ENCODE measurements at places on chromosomes 2 and 18. TPM values are rescaled to one million over a fixed set of nuclear protein-coding genes. Genes with fewer than 3 reads are reported as not detected.

The RESP18 gene
- total RNA-seq = not detected

The CRYBA2 gene
- not detected for total RNA-seq

The SCN9A gene
- total RNA-seq = 1.1 TPM

The MRO gene
- not detected for total RNA-seq

GRCh38 chr2:225764346-225764745, 364.8 kb downstream of the NYAP2 start:
- peak; percentile 97 for DNase-seq

- DNase-seq = no peak
Observed at GRCh38 chr2:124683536-124684428, 658.7 kb downstream of the CNTNAP5 start.

DNA sequence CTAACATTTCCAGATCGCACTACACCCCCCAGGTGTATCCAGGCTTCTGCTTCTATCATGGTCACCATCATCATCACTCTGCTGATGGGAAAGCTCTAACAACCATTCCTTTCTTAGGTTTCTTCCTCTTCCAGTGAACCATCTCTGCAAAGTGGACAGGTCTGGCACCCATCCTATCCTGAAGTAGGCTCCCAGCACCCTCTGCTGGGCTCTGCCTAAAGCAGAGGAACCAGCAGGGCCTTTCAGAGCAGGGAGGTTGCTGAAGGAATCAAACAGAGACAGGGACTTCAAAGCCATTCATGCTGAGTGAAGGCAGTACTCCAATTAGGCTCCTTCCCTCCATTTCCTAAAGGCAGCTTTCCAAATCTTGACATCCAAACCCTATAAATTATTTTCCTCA, 27.2 kb upstream of the SATB2 start:
- DNase-seq = peak; percentile 20

GRCh38 chr18:10412933-10413332, 41.5 kb upstream of the APCDD1 start:
- no peak for DNase-seq

GRCh38 chr2:11168488-11168887, 13.2 kb downstream of the SLC66A3 start:
- DNase-seq = no peak

DNA sequence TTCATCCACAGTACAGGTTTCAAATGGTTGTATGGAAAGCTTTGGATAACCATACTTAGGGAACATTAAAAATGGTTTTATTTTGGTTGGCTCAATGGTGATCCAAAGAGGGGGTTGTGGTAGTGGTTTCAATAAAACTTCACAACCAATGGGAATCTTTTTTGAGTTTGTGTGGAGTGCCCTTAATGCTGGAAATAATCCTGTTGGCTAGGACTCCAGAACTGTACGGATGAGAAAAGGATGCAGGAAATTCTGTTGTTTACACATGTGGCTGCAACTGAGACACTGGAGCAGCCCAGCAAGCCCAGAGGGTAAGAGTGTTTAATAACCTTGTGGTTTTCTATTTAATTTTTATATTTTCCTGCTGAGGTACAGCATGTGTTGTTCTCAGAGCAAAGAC, at the start of gene CCDC102B:
TSS of gene CCDC102B (plus strand) at position 210 of the 400 bp plus-strand sequence. CDS start 38,684 bp downstream, outside the sequence.
- DNase-seq = peak; percentile 94

DNA sequence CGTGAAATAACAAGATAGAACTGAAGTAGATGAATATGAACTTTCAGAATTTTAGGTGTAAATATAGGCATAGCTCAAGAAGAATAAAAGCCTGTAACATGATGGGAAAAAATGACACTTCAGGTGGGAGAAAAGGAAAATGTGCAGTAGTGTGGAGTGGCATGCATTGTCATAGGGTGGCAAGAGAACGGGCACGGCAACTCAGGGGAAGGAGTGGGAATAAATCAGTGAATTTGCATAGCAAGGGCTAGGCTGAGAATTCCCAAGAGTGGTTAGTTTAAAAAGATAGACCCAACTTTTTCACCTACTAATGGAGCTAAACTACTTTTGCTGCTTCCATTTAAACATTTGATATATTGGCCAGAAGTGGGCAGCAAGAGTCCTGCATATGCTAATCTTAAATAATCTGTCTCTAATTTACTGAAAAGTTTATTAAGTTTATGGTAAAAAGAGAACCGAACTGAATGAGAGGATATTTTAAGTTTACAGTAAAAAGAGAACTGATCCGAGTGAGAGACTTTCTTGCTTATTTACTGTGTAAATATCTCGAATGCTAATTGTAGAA, 228.1 kb downstream of the CTNNA2 start:
- no peak for DNase-seq

DNA sequence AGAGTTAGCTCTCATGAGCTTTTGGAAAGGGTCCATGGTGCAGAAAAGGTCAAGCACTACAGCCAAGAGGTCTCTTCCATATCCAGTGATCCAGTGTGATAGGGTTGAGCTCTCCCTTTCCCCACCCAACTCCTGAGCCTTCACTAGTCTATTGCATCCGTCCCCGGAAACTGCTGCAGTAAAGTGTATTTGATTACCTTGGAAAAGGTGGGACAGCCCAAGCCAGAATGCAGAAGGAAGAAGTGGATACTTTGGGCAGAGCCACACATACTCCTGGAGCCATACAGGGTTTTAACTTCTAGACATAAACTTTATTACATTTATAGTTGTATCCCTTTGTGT, 3.6 kb downstream of the PNKD start:
- DNase-seq = no peak

DNA sequence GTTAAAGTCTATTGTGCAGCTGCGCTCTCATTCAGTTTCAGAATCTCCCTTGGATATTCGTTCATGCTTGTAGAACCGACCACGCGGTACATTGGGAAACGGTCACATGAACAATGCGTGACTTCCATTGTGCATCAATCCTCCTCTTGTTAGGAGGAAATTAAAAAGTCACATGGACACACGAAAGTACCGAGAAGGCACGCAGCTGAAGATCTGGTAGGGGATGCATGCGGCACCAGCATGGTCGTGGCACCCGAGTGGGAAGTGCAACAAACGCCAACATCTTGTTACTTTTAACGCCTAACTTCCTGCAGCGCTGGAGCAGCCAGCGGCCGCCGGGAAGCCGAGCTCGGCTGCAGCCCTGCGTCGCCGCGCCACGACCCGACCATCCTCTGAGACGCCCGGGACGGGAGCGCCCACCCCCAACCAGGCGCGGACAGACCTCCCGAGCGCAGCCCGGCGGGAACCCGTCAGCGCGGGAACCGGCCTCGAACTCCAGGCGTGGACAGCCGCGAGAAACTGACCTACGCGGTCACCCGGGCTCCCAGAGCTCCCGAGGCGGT, 412 bp downstream of the OSBPL1A start:
- peak; percentile 73 for DNase-seq

DNA sequence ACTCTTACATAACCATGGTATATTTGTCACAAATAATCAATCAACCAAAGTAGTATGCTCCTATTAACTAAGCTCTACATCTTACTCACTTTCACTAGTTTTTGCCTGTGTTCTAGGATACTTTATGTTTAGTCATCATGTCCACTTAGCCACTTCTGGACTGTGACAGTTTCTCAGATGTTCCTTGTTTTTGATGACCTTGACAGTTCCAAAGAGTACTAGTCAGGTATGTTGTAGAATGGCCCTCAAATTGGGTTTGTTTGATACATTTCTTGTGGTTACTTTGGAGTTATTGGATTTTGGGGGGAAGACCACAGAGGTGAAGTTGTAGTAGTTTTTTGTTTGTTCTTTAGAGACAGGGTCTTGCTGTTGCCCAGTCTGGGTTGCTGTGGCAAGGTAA, 35.5 kb downstream of the BUB1 start:
- no peak for DNase-seq

GRCh38 chr2:39732482-39732881, 46.6 kb downstream of the THUMPD2 start:
- peak; percentile 57 for DNase-seq

DNA sequence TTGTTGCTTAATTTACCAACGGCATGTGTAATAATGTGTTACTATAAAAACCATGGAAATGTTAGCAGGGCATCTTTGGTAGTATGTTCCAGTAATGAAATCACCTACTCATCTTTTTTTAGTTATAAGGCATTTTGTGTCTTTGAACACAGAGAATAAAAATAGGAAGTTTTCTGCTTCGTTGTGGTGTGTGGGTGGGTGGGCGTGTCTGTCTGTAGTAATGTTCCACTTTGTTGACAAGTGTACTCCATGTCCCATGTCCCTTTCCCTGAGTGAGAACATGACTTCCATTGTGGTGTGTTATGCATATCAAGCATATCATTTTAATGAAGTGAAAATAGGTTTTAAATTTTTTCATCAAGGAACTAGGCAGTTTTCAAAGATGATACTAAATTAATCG, 149.3 kb downstream of the VWC2L start:
- DNase-seq = no peak

- no peak for DNase-seq
Observed at GRCh38 chr2:3982160-3982559, 278.8 kb downstream of the DCDC2C start.

- no peak for DNase-seq
Observed at GRCh38 chr2:3170792-3171455, 206.7 kb downstream of the EIPR1 start.

- DNase-seq = peak; percentile 43
Observed at GRCh38 chr2:224195925-224196571, 157.0 kb upstream of the SERPINE2 start.

DNA sequence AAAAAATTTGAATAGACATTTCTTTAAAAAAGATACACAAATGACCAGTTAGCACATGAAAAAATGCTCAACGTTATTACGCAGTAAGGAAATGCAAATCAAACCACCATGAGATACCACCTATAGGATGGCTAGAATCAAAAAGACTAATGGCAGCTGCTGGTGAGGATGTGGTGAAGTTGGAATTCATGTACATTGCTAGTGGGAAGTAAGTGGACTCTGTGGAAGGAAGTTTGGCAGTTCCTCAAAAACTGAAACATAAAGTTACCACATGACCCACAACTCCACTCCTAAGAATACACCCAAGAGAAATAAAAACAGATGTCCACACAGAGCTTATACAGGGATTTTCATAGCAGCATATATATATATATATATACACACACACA, 51.2 kb downstream of the MBP start:
- peak; percentile 59 for DNase-seq

- no peak for DNase-seq
Observed at GRCh38 chr2:107502539-107502938, 324.2 kb upstream of the RGPD4 start.

GRCh38 chr2:239873656-239874635, 151.2 kb downstream of the NDUFA10 start:
- DNase-seq = no peak

DNA sequence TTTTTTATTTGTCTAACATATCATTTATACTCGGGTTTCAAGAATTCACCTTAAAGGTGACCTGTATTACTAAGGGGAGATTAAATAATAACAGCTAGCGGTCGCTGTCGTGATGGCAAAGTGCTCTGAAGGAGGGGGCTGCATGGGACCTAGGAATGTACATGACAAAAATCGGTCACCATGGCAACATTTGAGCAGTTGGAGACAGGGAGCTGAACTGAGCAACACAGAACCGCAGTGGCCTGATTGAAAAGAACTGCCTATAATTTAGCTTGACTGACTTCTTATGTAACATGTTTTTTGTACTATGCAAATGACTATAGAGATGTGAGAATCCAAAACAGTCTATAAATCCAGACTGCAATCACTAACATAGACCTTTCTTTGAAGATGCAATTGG, 34.3 kb upstream of the EPHA4 start:
- DNase-seq = no peak

DNA sequence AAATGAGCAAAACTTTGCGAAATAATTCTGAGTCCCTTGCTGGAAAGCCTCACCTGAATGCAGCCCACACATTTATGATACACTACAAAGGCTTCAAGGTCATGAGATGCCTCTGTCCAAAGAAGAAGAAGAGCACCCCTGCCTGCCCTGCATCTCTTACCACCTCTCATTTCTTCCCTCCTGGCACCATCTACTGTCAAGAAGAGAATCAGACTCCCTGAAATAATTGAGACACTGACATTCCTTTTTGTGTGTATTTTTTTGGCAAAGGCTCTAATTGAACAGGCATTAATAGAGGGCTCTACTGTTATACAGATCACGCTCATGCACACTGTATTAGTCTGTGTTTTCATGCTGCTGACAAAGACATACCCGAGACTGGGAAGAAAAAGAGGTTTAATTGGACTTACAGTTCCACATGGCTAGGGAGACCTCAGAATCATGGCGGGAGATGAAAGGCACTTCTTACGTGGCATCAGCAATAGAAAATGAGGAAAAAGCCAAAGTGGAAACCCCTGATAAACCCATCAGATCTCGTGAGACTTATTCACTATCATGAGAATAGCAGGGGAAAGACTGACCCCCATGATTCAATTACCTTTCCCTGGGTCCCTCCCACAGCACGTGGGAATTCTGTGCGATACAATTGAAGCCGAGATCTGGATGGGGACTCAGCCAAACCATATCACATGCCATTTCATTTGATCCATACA, 176.3 kb downstream of the ALPK2 start:
- peak; percentile 27 for DNase-seq

DNA sequence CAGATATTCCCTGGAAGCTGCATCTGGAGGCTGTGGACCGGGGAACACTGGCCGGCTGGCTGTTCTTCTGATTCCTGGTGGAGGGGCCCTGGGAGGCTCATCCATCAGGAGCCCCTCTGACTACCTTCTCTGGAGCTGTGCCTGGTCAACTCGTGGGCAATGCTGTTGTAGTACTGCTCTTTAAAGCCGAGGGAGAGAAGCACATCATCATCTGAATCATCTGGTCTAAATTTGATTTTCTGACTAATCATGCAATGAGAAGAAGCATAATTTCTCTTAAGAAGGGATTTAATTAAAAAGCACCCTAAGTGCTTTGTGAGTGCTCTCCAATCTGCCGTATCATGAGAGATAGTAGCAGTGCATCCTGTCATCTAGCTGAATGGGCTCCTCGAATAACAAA, 229.5 kb downstream of the FHOD3 start:
- no peak for DNase-seq

Data from LHCN-M2 (cell line).